ENCODE measurements at places on chromosomes 1 and 21.

DNA sequence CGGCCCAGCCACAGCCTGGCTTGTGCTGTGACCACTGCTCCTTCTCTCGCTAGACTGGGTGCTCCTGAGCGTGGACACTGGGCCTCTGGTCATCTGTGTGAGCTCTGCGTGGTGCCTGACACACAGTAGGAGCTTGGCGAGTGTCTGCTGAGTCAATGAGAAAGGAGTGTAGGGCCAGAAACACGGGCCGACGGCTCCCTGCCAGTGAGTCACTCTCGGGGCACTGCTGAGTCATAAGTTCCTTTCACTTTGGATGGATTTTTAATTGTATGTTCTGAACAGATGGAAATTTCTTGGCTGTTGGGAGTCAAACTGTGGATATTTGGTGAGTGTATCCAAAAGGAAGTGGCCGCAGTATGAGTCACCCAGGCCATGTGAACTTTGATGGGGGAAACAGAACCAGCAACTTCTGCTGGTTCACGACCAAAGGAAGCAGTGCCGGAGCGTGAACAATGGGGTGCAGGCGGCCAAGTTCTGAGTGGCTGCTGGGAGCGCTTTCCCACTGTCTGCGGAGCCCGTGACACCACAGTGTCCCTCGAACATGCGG lies 41.0 kb upstream of the COL18A1 start:
- no peak for DNase-seq

DNA sequence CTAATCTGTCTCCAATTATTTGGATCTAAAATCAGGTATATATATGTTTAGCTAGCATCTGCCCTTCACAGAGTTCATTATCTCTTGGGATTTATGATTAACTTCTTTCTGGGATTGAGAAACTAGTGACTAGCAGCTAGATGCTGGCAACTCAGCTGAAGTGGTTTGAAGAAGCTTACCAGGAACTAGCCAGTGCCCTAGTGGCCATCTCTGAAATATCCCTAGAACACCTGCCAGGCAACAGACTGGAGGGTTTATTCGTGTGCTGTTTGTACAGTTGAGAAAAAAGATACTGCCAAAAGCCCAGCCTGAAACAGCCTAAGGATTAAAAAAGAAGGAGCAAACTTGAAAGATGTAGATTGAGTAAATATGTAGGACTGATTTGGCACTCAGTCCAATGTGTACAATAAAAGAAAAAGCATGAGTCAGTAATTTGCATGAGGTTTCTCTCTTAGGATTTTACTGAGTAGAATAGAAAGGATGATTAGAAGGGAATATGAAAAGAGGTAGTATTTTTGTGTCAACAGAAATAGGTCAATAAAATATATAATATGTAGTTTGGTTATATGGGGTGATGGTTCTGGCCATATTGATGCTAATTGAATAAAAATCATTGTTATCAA lies 1144.6 kb upstream of the ADGRL2 start:
- no peak for DNase-seq

DNA sequence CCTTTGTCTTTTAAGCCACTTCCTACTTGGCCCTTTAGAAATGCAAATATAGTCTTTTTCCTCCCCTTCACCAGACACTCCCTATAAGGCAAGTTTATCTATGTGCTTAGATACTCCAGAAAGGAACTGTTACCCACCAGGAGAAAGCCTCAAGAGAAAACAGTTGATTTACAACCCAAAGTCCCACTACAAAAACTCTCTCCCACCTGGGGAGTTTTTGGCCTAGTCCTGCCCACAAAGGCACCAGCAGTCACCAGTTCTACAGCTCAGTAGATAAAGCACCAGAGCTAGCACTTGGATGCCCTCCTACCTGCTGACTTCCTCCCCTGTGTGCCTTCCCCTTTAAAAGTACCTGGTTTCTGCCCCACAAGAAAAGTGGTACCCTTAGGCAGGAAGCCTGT lies 27.7 kb upstream of the HAO2 start:
- no peak for DNase-seq

- peak; percentile 57 for DNase-seq
Measured at GRCh38 chr21:39348355-39349210, at the start of gene HMGN1. Gene HMGN1 (minus strand): TSS chr21:39349088. CDS start chr21:39348917, 171 bp downstream.

DNA sequence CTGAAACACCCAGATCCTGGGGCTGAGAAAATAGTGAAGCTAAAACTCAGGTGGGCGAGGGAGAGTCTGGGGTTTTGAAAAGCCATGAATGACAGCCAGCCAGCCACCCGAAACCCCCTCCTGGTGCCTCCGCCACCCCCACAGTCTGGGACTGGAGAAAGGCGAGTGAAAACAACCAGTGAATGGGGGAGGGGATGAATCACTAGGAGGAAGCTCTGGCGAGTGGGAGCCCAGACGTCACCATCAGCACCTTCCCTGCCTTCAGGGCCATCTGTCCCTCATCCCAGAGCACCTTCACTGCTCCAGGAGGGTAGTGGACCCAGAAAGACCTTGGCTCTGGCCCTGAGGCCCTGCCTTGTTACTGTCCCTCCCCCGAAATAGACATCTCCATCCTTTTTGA lies 9.2 kb downstream of the RORC start:
- no peak for DNase-seq

DNA sequence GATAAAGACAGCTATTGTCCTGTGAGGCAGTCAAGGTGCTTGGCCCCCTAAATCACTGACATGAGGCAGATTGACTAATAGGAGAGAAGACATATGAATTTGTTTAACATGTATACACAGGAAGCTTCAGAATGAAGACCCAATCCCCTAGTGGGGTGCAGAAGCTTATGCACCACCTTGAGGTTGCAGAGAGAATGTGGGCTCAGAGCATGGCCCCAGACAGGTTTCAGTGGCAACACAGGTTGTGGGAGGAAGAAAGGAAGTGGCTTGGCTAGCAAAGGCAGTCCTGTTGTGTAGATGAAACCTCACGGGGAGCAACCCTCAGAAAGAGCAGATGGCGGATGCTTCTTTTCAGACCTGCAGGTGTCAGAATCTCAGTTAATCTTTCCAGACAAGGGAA lies 37.0 kb upstream of the PARP1 start:
- peak; percentile 27 for DNase-seq

GRCh38 chr1:148362626-148363438 lies 120.3 kb downstream of the PPIAL4G start:
- no peak for DNase-seq

DNA sequence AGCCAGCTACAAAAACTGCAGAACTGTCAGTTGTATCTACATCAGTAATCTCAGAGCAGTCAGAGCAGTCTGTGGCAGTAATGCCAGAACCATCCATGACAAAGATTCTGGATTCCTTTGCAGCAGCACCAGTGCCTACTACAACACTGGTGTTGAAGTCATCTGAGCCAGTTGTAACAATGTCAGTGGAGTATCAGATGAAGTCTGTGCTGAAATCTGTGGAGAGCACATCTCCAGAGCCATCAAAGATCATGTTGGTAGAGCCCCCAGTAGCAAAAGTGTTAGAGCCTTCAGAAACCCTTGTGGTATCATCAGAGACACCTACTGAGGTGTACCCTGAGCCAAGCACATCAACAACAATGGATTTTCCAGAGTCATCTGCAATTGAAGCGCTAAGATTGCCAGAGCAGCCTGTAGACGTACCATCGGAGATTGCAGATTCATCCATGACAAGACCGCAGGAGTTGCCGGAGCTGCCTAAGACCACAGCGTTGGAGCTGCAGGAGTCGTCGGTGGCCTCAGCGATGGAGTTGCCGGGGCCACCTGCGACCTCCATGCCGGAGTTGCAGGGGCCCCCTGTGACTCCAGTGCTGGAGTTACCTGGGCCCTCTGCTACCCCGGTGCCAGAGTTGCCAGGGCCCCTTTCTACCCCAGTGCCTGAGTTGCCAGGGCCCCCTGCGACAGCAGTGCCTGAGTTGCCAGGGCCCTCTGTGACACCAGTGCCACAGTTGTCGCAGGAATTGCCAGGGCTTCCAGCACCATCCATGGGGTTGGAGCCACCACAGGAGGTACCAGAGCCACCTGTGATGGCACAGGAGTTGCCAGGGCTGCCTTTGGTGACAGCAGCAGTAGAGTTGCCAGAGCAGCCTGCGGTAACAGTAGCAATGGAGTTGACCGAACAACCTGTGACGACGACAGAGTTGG lies 7.3 kb downstream of the SON start:
- DNase-seq = no peak

- no peak for DNase-seq
Measured at GRCh38 chr1:178665579-178665978, 59.5 kb upstream of the RALGPS2 start.

- DNase-seq = no peak
Measured at GRCh38 chr1:17423781-17424245, 15.7 kb downstream of the RCC2 start.

DNA sequence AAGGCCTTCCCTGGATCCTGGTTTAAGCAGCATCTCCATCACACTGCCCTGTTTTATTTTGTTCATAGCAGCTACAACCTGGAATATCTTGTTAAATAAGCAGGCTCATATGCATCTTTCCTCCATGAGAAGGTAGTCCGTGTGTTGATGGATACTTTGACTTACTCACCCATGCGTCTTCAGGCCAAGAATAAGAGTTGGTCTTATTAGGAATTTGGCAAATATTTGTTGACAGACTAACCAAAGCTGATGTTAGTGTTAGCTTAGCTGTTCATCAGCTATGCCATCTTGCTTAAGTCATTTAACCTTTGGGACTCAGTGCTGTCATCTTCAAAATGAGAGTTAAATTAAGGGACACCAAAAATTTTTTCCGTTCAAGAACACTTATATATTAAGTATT lies 59.2 kb downstream of the SASS6 start:
- DNase-seq = no peak

DNA sequence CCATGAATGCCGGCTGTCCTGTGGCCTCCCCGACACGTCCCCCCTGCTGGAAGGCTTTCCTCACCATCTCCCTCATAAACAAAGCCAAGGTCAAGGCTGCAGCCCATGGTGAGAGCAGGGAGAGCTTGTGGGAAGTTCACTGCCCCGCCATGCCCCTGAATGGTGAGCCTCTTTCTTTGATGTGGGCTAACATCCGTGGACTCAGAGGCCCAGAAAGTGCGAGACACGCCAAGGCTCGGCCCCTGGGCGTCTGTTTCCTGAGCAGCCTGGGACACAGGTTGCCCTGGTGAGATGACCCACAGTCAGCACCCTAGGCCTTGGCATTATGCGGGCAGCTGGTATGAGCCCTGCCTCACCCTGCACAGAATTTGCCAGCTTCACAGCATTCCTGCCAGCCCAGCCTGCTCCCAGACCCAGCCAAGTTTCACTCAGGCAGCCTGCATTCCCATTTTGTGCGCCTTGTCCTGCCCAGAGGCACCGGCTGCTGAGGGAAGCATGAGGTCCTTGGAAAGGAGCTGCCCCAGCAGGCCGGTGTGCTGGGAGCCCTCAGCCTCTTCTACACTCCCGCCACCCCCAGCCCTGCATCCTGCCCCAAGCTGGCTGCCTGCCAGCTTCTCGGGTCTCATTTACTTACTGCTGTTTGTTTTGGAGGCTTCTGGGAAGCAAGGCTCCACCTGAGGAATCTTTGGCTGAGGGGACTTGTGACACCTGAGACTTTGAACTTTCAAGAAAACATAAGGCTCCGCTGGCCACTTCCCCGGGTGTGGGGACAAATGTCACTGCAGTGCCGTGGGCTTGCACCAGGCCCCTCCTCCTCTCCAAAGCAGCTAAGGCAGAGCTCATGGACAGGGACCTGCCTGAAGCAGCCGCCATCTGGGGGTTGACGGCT lies 31.9 kb downstream of the NEK2 start:
- no peak for DNase-seq

GRCh38 chr1:83131692-83131955 lies 867.3 kb downstream of the TTLL7 start:
- no peak for DNase-seq

- no peak for DNase-seq
Measured at GRCh38 chr1:45299981-45300668, 26.6 kb upstream of the HPDL start.

GRCh38 chr1:152880907-152881306 lies 2.8 kb downstream of the SMCP start:
- DNase-seq = no peak

- no peak for DNase-seq
Measured at GRCh38 chr1:239547987-239548386, 161.6 kb downstream of the CHRM3 start.

DNA sequence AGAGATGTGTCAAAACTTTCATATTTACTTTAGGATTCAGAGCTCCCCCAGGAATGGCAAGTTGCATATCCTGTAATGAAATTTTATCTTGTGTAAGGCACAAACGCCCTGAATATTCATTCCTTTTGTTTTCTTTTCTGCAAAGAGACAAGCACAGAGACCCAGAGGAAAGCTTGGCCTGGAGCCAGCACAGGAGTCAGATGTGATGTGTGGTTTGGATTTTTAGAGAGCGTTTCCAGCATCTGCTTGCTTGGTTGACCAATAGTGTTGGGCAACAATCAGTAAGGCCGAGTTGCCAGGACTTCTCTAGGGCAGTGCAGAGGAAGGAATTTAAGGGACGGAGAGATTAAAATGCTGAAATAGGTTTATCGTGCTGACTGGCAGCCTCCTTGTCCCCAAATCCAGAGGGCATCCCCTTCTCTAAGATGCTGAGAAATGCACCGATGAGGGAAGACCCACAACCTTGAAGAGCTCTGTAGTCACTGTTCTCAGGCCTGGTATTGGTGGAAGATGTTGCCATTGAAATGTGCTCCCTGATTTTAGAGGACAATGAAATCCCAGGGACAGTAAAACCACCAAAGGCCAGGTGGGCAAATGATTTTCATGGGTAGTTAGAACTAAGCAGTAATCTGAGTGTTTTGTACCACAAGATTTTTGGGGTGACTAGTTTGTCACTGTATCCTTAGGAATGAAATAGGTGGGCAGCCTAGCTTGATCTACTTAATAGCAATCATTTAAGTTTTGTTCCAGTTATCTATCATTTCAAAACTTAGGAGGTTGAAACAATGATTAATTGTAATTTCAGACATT lies 37.9 kb upstream of the RHOU start:
- no peak for DNase-seq

- no peak for DNase-seq
Measured at GRCh38 chr1:7420470-7421100, 350.5 kb upstream of the VAMP3 start.

Data from activated CD8-positive, alpha-beta memory T cell treated with anti-CD3 and anti-CD28 coated beads for 1 hour (primary cell).